ENCODE measurements at places on chromosomes 5 and 9.
A peak's percentile ranks its signal among the peaks of the same experiment; 100 is the strongest.

- no peak for DNase-seq
Measured at GRCh38 chr5:89901346-89901745, 508.2 kb downstream of the CETN3 start.

GRCh38 chr9:96249746-96250145, 52.2 kb downstream of the HSD17B3 start:
- no peak for DNase-seq

DNA sequence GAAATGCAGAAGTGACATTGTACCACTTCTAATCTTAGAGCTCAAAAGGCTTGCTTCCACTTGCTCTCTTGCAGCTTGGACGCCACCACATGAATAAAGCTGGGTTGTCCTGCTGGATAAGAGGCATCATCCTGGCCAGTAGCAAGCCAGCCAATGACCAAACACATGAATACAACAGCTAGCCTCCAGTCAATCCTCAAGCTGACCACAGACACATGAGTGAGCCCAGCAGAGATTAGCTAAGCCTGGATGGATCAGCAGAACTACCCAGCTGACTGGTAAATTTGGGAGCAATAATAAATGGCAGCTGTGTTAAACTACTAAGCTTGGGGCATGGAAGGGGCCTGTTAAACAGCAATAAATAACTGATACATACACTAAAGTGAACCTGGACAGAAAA, 121.1 kb upstream of the SLC12A2 start:
- no peak for DNase-seq

DNA sequence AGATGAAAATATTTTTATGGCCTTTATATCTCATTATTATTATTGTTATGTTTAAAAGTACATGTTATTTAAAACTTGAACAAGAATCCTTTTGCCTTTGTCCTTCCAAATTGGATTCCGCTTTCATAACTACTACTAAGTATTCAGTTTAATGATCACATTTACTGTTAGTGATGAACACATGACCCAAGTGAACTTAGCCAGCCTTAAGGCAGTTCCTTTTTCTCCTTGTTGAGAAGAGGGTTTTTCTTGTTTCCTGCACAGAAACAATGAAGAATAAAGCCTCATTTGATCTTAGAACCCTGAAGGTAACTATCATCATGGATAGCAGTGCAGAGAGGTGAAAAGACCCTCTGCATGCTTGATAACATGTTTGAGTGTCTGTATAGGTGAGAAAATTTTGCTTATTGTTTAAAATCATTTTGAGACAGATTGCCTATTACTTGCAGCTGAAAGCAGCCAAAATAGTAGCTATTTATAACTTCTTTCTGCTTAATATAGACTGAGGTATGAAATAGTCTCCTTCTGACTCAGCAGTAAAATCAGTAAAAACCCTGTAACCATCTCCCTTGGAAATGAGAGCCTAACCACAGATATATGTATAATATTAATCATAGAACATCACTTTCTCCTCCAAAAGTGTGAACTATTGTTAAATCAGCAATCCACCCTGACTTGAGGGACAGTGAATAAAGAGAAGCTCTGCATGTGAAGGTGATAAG, 266.2 kb downstream of the SPATA31D1 start:
- DNase-seq = no peak

DNA sequence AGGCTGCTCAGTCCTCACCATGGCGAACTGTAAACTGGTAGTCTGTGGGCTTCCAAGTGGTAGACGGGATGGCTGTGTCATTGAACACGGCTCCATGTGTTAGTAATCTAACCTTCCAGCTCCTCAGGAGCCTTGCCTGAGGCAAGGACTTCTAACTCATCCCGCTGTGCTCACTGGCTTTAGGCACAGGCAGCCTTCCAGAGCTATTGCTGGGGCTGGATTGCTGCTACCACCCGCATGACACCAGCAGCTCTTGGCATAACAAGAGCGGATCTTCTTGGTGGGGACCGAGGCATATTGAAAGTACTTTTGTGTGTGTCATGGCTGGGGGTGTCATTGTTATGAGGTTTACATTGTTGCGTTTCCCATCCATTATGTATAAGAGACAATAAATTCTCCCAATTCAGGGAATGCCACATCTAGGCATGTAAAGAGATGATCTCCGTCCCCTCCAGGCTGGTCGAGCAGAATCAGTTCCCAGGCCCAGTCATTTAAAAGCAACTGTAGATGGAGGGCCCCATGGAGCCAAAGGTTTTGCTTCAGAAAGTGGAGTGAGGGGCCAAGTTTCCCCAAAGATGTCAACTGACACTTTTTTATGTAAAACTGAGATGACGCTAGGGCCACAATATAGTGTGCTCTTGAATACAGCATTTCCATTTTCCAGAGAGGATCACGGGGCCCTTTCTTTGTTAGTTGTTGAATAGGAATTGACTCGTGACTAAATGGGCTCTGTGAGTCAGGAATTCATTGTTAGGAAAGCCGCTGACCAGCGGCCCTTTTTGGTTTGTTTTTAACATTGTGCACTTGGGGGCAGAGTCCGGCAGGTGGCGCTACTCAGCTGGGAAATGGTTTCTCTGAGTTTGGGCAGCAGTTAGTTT, 759.5 kb downstream of the TAF11L14 start:
- DNase-seq = peak; percentile 74

DNA sequence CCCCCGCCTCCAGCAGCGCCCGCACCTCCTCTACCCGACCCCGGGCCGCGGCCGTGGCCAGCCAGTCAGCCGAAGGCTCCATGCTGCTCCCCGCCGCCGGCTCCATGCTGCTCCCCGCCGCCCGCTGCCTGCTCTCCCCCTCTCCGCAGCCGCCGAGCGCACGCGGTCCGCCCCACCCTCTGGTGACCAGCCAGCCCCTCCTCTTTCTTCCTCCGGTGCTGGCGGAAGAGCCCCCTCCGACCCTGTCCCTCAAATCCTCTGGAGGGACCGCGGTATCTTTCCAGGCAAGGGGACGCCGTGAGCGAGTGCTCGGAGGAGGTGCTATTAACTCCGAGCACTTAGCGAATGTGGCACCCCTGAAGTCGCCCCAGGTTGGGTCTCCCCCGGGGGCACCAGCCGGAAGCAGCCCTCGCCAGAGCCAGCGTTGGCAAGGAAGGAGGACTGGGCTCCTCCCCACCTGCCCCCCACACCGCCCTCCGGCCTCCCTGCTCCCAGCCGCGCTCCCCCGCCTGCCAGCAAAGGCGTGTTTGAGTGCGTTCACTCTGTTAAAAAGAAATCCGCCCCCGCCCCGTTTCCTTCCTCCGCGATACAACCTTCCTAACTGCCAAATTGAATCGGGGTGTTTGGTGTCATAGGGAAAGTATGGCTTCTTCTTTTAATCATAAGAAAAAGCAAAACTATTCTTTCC, 19.3 kb downstream of the CDKN2A start:
- DNase-seq = no peak

- no peak for DNase-seq
Measured at GRCh38 chr5:59185757-59186385, 603.0 kb downstream of the RAB3C start.

DNA sequence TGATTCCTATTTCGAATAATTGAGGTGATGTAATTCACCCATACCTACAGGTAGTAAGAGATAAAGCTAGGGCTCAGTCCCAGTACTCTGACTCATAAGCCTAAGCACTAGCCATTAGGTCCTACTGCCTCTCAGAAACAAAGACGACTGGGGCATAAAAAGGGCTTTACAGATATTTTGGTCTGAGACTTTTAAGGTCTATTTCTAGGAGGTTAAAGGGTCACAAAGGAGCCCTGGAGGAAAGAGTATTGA, 69.8 kb downstream of the SGCD start:
- no peak for DNase-seq

DNA sequence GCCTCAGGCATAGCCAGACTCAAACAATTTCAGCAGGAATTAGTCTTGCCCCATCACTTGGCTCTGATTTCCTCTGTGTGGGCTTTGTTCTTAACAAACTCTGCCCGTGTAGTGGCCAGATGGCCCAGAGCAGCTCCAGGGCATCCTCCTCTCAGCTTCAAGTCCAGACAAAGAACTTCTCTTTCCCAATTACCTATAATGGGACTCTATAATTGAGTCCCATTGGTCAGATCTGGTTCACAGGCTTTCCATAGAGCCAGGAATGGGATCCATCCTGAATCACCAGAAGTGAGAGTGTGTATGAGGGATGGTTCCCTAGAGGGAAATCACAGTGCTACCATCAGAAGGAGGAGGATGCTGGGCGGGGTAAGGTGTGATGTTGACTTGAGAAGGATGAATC, 515.8 kb downstream of the KIF4B start:
- no peak for DNase-seq

DNA sequence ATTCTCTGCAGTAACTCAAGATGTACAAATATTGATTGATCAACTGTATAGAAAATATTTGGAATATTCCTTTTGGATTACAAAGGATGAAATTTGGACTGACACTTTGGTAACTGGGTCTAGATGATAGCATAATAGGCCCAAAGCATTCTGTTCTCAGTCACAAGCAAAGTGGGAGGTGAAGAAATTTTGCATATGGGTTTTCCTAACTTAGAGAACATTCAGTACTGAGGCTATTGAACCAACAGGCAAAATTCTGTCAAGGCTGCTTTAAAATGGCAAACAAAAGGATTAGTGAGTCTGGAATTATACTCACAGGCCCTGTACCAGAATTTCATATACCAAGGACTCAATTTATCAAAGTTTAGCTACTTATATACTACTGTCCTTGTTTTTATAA, 1020.6 kb downstream of the TLE4 start:
- no peak for DNase-seq

DNA sequence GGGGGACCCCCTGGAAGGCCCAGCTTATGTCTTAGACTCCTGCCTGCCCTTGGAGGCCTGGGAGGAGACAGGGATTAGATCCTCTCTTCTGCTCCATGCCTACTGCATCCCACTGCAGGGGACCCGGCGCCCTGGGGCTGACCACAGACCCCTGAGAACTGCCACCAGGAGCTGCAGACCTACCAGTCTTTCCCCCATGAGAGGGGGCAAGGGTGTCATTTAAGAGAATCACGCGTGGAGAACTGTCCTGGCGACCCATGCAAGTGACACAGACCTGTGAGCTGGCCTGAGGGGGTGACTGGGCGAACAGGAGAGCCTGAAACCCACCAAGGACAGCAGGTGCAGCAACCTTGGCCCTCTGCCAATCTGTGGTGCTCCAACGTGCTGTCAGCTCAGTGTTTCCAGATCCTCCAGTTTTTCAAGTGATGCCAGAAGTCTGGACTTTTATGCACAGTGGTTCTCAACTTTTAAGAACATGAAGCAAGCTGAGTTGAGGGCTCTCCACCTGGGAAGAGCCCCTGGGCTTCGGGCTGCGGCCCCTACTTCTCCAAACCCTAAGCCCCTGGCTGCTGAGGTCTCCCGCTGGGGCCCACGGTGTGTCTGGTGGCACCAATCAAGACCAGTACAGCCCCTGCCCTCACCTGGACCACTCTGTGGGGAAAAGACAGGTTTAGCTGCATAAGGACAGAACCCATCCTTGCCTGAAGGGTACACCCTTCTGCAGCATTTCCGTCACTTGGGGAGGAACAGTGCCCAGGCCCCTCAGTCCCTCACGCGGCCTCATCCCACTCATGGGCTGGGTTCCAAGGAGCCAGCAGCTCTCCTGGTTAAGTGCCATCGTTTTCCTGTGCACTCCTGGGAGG, 18.2 kb downstream of the GFPT2 start:
- no peak for DNase-seq

GRCh38 chr5:32277798-32278197, 34.9 kb downstream of the MTMR12 start:
- no peak for DNase-seq

DNA sequence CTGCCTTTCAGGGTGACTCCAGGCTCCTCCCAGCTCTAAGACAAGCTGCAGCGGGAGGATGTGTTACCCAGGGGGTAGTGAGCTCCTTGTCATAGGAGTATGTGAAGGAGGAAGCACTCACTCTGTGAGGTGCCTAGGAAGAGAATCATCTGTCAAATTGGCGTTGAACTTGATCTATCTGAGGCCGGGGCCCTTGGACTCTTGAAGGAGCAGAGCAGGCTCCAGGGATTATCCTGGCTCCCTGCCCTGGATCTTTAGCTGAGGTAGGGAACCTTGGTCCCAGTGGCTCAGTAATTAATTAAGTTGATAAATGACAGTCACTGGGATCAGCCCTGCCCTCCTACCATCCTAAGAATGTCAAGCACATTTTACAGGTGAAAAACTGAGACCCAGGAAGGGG, 15.5 kb downstream of the ADGRD2 start:
- DNase-seq = no peak

DNA sequence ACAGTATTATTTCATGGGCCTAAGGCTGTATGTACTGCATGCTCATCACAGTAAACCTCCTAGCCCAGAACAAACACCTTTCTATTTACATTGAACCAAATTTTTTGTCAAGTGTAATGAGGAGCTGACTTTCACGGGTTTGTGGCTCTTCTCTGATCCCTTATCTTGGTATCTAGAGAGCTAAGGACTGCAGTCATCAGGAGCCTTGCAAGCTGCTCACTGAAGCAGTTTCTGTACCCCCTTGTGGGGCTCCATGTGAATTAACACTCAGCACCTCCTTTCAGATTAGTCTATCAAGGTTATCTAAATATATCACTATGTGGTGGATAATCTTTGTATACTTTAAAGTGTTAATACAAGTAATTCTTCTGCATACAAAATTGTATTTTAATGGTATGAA, 108.2 kb downstream of the AUH start:
- DNase-seq = no peak

- no peak for DNase-seq
Measured at GRCh38 chr9:135971111-135971766, 10.1 kb upstream of the UBAC1 start.

DNA sequence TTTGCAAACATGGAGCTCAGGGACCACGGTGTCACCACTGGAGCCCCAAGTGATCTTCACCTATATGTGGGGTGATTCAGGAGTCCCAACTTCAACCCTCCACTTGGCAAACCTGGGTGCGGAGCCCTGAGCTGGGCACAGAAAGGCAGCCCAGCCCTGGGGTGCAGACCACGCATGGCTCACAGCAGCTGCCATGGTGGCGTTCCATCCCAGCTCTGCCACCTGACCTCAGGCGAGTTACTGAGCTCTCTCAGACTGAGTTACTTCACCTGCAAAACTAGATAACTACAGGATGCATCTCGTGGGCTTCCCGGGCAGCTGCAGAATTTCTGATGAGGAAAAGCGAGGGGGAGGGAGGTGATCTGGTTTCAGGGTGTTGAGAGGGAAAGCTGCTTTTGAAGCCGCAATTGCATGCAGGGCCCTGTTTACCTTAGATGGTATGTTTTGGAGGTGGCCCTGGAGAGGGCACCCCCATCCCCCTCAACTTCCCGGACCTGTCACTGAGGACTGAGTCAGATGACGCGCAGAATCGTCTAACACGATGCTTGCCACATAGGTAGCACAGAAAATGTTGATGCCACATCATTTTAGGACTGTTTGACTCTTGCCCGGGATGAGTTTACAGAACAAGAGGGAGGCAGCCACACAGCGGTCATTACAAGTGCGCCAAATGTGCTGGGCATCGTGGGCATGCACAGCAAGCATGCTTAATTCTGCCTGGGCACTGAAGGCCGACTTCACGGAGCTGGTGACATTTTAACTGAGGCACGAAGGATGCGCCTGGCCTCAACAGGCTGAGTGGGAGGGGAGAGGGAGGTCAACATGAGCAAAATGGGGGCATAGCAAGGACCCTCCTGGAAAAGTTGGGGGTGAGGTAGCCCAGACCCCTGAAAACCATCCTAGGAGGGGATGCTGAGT, 154.6 kb downstream of the COL23A1 start:
- DNase-seq = no peak

GRCh38 chr9:114718801-114719221, 36.8 kb upstream of the TEX48 start:
- no peak for DNase-seq
